ENCODE measurements at places on chromosomes 1 and 21.

DNA sequence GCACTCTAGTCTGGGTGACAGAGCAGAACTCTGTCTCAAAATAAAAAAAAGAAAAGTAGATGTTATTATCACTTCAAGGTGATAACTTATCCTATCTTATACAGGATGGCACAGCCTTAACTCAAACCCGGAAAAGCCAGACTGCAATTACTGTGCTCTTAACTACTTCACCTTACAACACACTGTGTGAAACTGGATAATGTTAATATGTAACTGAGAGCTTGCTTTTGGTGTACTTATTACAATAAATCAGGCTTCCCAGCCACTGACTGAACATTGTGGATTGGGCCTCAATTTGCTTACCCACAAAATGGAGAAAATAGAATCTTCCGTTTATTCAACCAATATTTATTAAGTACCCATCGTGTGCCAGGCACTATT, 1.4 kb downstream of the ORC1 start:
- DNase-seq = no peak

GRCh38 chr1:202007805-202008489, 2.4 kb upstream of the ELF3 start:
- no peak for DNase-seq

GRCh38 chr1:85278853-85279314, 2.5 kb upstream of the BCL10 start:
- peak; percentile 97 for DNase-seq

- DNase-seq = peak; percentile 14
These were observed 33.1 kb downstream of the PGBD5 start for GRCh38 chr1:230392920-230393521.

- no peak for DNase-seq
These were observed 65.8 kb upstream of the VAMP3 start for GRCh38 chr1:7705048-7705907.

DNA sequence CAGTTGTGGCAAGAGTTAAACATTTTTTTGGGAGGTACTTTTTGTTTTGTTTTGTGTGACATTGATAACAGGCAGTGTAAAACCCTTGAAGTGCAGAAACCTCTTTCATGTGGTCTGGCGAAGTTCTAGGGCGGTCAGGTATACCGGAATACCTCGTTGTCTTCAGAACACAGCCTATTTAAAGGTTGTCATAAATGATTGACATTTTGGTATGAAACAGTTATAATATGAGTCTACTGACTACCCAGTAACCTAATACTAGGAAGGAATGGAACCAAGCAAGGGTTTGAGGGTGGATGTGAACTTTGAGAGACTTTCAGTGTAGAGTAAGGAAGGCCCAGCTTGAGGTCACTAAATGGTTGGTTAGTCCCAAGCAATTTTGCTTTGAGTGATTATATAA, 40.5 kb downstream of the PATJ start:
- no peak for DNase-seq

DNA sequence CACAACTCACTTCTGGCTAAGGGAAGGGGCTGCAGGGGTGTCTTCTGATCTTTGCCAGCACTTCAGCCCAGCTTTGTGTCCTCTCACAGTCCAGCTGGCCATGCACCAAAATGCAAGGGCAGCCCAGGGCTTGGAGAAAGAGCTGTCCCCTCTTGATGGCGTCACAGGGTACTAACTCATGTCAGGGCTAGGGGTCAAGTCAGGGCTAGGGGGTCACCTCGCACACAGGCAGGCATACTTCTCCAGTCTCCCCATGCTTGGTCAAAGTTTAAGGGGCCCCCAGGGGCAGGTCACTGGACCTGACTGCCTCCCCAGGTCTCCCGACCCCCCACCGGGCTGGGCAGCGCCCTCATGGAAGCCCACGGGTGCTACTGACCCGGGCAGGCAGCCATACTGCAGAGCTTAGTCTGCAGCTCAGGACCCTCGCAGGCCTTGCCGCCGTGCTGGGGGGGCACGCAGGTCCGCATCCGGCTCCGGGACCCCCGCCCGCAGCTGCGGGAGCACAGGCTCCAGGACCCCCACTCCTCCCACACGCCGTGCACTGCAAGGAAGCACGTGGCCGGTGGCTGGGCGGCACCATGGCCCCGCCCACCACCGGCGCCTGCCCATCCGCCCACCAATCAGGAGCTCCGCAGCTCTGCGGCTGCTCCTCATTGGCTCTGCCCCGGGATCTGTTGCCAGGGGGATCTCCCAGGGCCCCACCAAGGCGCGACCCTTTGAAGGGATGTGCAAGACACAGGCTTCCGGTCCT, 21.5 kb downstream of the ADGRB2 start:
- DNase-seq = no peak
